ENCODE measurements at places on chromosomes 7 and 10.
A peak's percentile ranks its signal among the peaks of the same experiment; 100 is the strongest.

DNA sequence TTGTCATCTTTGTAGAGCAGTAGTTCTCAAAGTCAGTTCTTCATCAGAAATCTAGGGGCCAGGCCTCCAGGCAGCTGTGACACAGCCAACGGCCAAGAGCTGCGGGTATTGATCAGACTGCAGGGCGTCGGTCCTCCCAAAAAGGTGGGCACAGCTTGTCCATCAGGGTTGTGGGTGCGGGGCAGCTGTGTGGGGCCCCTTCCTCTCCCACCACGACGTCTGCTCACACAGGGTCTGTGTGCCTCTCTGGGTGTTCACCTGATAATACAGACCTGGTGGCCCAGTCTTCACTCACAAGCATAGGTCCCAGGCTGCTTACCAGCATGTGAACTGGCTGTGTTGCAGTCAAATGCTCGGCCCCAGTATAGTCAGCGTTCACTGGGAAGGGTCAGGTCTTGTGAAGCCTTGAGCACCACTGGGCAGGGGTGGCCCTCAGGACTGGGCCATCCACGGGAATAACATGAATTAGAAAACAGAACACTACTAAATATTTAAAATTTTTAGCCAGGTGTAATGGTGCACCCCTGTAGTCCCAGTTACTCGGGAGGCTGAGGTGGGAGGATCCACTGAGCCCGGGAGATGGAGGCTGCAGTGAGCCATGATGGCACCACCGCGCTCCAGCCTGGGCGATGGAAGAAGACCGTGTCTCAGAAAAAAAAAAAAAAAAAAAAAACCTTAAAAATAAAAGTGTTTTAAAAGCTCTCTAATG lies 102.8 kb upstream of the DIP2C start:
- DNase-seq: no peak

DNA sequence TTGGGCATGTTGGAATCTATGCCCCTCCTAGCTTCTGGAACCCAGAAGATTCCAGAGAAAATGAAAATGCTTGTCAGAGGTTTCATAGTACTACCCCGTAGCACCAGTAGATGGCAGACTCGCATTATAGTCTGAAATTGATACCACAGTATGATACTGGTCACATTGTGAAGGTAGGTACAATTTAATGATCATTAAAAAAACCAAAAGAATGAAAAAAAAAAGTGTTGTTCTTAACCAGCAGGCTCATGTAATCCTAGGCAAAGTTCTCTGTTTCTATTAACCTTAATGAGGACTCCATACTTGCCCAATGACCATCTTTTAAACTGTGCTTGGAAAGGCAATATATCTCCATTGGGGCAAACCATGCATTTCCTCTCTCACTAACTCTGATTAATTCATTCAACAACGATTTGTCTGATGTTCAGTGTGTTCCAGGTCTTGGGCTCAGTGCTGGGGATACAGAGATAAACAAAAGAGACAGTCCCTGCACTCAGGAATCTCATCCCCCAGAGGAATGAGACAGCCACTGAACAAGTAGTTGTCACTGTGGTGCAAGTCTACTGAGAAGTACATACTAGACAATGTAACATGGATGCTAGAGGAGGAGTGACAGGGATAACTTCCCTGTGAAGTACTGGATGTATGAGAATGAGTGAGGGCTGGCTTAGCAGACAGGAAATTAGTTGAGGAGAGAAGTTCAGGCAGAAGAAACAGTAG lies 223.5 kb upstream of the PHYHIPL start:
- peak; percentile 18 for DNase-seq

DNA sequence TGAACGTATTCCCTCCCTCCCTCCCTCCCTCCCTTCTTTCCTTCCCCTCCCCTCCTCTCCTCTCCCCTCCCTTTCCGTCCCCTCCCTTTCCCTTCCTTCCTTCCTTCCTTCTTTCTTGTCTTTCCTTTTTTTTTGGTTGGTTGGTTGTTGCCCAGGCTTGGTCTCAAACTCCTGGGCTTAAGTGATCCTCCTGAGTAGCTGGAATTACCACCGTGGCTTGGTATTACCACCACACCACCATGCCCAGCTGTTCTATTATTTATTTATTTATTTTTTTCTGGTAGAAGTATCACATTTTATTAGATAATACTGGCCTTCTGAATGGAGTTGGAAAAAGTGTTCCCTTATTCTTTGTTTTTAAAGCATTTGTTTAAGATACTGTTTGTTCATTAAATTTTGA lies 95.9 kb downstream of the PHF14 start:
- DNase-seq: no peak

- peak; percentile 32 for DNase-seq
These were observed 34.4 kb upstream of the CUL1 start for GRCh38 chr7:148664324-148664723.

DNA sequence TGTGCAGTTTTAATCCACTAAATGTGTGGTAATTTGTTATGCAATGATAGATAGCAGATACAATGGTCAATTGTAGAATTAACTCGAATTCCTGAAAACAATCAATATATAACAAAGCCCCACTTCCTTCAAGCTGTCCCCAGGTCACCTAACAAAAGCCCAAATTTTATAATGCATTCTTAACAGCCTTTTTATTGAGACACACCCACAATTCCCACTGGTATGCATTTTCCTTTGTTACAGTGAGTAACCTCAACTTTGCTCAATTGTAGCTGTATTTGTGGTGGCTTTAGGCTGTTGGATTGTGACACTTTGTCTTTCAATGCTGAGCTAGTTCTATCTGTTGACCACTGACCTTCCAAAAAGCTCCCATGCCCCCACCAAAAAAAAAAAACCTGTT lies 279.8 kb upstream of the CACNA2D1 start:
- no peak for DNase-seq

- DNase-seq: no peak
These were observed 40.8 kb upstream of the LOXL4 start for GRCh38 chr10:98308669-98309365.

DNA sequence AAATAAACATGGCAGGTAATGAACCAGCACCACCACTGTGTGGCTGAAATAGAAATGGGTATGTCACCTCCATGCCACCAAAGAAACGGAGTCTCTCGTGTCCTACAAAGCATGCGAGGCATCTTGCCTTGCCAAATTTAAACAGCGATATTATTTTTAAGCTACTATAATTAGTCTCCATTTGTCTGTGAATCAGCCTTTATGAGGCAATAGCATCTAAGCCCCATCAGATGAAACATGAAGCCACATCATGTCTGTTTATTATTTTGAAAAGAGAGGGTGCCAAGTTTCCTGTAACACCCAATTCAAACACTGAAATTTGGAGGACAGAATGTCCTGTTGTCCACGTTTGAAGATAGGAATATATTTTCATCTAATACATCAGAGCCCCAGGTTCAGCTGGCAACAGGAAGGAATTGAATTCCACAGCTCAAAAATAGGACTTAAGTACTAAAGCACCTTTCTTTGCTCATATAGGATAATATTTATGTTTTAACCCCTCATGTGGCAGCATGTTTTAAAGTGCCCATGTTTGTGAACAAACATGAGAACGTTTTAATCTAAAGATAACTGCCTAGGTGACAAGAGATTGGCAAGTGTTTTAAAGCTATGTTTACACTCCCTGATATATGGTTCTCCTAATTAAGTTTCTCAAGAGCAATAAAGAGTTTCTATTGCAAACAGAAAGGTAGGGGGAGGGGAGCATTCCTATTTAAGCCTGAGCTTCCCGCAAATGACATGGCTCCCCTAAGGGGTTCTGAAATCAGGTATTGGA lies 86.8 kb downstream of the SORBS1 start:
- DNase-seq: no peak

DNA sequence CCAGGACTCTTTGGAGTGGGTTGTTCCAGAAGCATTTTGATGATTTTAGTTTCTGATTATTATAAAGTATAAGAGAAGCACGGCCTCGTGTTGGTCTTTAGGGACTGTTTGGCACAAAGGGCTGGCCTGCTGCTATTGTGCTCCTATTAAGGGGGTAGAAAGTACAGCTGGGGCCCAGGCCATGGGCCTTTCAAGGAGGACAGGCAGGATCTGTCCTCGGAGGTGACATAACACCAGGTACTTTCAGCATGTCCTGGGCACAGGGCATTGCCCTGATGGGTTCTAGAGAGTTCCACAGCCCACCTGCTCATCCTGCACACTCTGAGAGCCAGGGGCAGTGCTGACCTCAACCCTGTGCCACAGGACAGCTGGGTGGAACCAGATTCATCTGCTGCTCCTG lies 24.9 kb downstream of the STRA8 start:
- no peak for DNase-seq

- DNase-seq: no peak
These were observed 417.1 kb downstream of the AUTS2 start for GRCh38 chr7:70015353-70015752.

DNA sequence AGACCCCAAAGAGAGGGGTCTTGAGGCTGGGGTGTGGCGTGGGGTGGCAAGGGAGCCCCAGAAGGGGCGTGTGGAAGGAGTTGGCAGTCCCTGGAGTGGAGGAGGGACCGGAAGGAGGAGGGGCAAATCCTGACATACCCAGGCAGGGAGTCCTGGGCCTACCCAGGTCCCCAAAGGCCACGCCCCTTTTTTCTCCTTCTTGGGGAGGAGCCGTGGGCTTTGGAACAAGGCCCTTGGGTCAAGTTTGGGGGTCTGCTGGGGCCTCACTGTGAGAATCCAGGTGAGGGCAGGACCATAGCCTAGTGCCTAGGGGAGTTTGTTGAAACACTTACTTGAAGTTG lies 1.2 kb upstream of the SMARCD3 start:
- peak; percentile 49 for DNase-seq

DNA sequence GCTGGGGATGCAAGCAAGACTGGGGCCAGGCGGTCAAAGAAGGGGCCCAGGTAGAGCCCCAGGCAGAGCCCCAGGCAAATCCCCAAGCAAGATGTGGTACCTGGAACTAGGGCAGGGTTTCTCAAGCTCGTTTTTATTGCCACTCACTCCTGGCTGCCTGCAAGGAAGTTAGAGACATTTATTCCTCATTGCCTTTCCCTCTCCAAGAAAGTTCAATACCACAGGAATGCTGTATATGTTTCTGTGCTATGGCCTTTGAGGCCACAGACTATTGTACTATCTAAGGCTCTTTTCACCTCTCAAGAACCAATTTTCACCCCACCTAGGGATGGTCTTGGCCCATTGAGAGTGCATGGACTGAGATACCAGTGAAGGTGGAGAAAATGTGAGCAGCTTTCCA lies 71.3 kb downstream of the TACC2 start:
- no peak for DNase-seq

DNA sequence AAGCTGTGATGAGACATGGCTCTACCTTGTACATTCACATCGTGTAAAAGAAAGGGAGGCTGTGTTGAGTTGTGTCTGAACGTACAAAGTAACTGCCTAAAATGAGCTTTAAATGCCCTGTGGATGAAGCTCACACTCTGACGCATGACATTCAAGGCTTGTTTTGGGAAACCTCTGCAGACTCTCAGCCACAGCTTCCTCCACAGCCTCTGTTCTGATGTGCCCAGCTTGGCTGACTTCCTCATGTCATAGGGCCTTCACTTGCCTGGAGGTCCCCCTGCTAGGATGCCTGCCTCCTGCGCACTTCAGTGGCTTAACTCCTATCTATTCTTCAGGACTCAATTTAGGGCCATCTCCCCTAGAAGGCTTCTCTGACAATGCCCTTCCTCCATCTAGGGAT lies 230.0 kb upstream of the HABP2 start:
- no peak for DNase-seq

DNA sequence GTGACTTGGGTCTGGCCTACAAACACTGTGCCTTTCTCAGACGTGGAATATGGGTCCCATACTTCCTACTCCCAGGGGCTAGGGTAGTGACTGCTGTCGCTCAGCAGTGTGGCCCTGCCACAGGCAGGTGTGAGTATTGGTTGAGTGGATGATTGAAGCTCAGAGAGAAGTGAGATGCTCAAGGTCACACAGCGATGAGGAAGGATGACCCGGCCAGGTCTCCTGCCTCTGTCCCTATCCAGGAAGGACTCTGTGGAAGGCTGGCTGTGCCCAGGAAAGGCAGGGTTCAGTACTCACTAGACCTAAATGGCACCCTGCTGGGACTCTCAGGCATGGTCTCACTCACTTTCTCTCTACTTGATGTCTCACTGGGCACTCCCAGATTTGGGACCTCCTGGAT lies 2.8 kb downstream of the PRF1 start:
- no peak for DNase-seq

DNA sequence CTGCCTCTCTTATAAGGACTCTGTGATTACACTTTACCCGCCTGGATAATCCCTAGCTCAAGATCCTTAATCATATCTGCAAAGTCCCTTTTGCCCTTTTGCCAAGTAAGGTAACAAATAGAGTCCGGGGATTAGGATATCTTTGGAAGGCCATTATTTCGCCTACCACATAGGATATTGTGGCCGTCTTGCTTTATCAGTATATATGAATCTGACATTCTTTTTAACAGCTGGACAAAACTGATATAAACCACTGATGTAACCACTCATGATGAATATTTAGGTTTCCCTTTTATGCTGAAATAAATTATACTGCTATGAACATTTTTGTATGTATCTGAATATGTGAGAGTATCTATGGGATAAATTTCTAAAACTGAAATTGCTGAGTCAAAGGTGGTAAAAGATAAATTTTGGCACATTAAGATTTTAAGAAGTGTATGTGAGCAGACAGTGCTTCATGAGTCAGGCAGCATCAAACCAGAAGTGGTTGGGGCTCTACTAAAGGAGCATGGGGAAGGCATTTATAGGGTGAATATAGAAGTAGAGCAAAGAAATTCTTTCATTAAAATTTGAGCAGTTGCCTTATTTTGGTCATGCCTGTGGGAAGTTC lies 44.7 kb downstream of the AVL9 start:
- no peak for DNase-seq

DNA sequence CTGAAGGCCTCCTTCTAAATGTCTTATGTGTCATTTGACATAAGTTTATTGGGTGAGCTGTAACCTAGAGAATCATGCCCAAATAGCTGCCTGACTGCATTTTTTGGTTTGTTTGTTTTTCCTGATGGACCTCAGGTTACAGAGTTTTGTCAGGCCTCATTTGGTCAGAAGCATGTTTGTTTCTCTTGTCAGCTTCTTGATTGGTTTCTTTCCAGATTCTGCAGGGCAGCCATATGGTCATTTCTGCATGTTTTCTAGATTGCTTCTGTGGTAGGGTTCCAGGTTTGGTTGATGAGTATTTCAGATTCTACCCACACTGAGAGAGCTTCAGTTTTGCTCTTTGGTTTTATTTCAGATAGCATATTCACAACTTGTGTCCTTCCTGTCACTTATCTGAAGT lies 28.0 kb downstream of the GLCCI1 start:
- DNase-seq: no peak

DNA sequence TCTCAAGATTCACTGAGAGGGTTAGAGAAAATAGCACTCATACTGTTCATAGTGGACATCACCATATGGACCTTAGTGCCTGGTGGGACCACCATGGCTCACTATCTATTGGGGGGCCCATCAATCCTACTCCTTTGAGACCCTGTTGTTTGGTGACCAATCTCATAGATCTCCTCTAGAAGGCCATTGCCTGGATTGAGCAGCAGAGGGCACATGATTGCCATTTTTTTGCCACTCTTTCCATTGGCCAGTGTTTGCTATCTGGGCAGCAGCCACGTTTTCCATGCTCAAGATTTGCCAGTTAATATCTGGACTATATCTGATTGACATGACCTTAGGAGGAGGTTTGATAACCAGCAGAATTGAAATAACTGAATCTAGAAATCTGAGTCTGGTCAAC lies 244.5 kb downstream of the ITGB1 start:
- DNase-seq: no peak
